ENCODE measurements at places on chromosomes 2 and 18. TPM values are rescaled to one million over a fixed set of nuclear protein-coding genes. Genes with fewer than 3 reads are reported as not detected.

GRCh38 chr2:136874258-136874657 is 108.9 kb downstream of the THSD7B start:
- DNase-seq: no peak
- no peak overlapping the region for H3K27ac ChIP-seq
- H3K4me3 ChIP-seq: no peak overlapping the region
- H3K36me3 ChIP-seq: no peaks in the 10 kb centered on the region
- no peaks in the 10 kb centered on the region for H3K27me3 ChIP-seq

DNA sequence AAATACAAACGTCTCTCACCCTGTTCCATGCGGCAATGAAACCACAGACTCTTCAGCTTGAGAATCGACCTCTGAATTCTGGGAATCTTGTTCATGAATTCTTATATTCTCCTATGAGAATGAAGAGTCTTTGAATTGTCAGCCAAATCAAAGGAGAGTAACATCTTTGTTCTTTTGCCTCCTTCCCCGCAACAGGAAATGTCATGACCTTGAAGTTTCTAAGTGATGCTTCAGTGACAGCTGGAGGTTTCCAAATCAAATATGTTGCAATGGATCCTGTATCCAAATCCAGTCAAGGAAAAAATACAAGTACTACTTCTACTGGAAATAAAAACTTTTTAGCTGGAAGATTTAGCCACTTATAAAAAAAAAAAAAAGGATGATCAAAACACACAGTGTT is 21.8 kb downstream of the TNFAIP6 start:
- no peaks in the 10 kb centered on the region for H3K36me3 ChIP-seq
- DNase-seq: no peak
- no peaks in the 10 kb centered on the region for H3K4me1 ChIP-seq
- no peaks in the 10 kb centered on the region for H3K27me3 ChIP-seq

DNA sequence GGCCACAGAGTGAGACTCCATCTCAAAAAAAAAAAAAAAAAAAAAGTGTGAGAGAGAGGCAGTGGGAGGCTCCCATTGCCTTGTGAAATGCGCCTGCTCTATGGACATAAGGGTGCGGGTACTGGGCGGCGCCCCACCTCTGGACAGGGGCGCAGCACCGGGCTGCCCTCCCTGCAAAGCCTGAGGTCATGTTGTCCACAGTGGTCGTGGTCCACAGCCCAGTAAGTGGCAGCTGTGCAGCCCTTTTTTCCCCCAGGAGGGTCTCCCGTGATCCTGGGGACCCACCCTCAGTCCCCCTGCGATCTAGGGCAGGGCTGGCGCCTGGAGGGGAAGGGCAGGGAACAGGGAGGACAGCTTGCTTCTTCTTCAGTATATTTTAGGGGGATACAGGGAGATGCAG is 37.8 kb downstream of the LPIN1 start:
- no peak overlapping the region for H3K27ac ChIP-seq
- no peak overlapping the region for H3K4me3 ChIP-seq
- no peak for DNase-seq
- no peaks in the 10 kb centered on the region for H3K27me3 ChIP-seq
- no peaks in the 10 kb centered on the region for H3K4me1 ChIP-seq

DNA sequence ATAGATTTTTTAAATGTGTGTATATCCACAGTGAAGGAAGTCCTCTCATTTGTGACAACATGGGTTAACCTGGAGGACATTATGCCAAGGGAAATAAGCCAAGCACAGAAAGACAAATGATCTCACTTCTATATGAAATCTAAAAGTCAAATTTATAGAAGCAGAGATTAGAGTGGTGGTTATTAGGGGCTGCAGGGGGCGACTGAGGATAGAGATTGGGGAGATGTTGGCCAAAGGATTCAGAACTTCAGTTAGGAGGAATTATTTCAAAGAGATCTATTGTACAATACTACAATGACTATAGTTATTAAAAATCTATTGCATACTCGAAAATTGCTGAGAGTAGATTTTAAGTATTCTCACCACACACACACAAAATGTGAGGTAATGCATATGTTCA is 252.4 kb upstream of the SLC39A10 start:
- no peaks in the 10 kb centered on the region for H3K36me3 ChIP-seq
- H3K27me3 ChIP-seq: no peaks in the 10 kb centered on the region
- H3K4me1 ChIP-seq: no peaks in the 10 kb centered on the region
- no peak overlapping the region for H3K4me3 ChIP-seq
- no peak overlapping the region for H3K27ac ChIP-seq
- no peak for DNase-seq

Gene SERPINB12
- not detected for total RNA-seq
